Caki2 (cell line): ENCODE measurements at places on chromosomes 3 and 15.

DNA sequence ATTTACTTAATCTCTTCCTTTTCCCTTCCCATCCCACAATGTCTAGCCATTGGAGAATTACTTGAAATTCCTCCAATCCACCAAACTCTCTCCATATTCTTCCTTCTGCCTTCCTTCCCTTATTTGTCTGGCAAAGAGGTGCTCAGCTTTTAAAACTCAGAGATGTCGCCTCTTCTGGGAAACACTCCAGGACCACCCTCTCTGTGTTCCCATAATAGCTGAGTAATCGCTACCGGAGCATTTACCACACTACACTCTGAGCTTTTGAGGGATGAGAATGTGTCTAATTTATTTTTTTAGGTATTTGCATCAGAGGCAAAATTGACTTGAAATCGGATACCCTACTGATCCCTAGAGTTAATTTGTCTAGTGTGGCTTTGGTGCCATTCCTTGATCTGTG lies 245.7 kb upstream of the TPRG1 start:
- no peak for DNase-seq

GRCh38 chr3:173584093-173584837 lies 186.7 kb downstream of the NLGN1 start:
- DNase-seq: peak; percentile 35

DNA sequence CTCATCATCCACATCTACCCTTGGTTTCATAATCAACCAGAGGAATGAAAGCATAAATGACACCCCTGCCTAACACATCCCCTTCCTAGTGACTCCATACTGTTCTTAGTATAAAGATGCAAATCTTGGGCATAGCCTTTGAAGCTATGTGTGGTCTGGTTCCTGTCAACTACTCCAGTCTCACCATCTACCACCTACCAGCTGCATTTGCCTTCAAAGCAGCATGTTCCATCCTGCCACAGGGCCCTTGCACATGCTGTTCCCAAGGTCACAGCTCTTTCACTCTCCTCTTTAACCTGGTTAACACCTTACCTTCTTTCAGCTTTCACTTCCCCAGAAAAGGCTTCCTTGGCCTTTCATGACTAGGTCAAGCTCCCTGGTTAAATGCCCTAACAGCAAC lies 62.3 kb upstream of the ARHGEF3 start:
- DNase-seq: no peak

DNA sequence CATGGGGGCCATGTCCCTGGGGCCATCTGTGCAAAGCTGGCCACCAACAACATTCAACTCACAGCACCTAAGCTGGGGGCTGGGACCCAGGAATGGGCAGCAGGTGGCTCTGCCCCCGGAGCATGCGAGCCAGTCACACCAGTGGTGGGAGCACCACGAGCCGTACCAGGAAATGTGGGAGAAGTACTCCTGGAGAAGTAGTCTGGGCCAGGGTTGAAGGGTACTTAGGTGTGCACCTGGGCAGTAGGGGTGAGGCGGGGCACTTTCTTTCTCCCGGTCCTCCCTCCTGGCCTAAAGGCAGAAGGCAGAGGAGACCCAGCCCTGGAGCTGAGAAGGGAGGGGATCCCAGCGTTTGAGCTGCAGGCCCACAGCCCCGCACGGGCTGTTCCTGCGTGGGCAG lies 94.2 kb downstream of the PLXNA1 start:
- DNase-seq: no peak

DNA sequence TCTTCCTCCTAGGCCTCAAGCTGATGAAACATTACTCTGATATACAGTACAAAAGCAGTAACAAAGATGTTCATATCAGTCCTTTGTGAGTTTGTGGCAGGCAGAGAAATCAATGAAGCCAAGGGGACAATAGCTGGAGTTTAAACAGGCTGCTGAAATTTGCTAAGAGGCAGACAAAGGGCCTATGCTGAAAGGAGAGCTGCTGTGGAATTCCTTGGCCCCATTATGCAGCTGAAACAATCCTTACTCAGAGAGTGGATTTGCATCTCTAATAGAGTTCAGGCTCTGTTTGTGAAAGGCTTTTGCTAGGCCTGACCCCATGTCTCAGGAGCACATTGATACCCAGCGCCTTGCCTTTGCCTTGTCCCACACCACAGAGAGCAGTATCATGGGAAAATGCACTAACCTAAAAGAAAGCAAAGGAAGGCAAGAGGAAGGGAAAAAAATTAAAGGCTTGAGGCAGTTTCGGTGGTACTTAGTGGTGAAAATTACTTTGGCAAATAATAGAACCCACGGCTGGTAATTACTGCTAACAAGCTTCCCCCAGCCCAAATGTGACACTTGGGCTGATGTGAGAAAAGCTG lies 195.0 kb upstream of the EPHA3 start:
- no peak for DNase-seq
